ENCODE measurements at places on chromosomes 11 and 22.
A peak's percentile ranks its signal among the peaks of the same experiment; 100 is the strongest.

DNA sequence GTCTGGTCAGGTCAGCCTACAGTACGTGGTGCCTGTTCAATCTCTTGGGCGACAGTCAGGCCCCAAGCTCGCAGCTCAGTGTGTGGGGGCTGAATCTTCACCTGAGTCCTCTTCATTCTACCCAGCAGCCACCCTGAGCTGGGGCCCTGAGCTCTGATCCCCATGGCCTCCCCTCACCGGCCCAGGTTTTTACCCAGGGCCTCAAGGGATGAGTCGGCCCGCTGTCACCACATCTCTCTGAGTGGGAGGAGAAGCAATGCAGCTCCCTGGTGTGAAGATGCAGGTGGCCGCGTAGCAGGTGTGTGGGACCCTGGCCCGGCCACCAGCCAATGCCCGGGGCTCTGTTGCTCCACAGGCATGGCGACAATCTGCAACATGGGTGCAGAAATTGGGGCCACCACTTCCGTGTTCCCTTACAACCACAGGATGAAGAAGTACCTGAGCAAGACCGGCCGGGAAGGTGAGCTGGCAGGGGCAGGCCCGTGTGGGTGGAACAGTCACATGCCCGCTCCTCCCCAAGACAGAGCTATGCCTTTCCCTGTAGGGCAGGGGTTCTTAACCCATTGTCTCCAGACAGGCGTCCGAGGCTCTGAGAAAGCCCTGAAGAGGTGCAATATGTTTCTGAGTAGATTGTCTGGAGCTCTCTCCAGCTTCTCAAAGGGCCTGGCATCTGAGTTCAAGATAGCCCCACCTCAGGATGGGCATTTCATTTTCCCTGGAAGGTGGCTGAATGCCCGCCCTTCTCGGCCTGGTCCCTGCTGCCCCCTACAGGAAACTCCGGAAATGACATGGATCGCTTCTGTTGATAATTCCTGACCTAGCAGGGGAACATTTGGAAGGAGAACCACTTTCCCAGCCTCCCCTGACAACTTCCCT, 26.9 kb downstream of the POLR3H start:
- peak; percentile 82 for DNase-seq

DNA sequence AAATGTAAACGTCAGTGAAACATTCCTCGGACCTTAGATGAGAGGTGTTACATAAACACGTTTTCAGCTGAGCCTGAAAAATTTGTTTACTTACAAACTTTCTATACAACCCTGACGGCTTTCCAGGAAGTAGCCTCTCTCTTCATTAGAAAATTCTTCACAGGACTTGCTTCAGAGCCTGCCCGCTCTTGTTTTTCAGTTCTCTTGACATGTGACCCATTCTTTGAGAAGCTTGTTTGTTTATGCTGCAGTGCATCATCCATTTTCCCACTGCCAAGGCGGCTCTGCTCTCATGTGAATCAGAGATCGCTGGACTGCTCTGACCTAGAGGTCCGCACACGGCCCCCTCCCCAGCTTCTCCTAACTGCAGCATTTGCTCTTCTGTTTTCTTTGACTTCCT, 47.9 kb upstream of the ARHGAP42 start:
- no peak for DNase-seq

DNA sequence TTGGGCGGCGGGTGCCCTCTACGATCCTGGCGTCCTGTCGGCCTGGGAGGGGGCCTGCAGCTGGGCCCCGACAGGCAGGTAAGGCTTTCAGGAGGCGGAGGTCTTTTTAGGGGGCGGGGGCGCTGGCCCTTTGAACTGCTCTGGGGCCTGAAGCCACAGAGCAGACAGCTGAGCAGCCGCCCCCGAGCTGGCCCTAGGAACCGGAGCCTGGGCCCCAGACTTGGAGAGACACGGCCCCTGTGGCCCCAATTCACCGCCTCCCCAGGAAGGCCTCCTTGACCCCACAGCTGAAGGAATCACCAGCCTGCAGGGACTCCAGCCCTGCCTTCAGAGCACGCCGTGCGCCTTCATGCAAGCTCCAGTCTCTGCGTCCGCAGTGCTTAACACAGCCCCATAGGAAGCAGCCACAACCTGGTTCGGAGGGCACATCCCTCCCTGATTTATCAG, 618 bp upstream of the CERK start:
- peak; percentile 16 for DNase-seq

DNA sequence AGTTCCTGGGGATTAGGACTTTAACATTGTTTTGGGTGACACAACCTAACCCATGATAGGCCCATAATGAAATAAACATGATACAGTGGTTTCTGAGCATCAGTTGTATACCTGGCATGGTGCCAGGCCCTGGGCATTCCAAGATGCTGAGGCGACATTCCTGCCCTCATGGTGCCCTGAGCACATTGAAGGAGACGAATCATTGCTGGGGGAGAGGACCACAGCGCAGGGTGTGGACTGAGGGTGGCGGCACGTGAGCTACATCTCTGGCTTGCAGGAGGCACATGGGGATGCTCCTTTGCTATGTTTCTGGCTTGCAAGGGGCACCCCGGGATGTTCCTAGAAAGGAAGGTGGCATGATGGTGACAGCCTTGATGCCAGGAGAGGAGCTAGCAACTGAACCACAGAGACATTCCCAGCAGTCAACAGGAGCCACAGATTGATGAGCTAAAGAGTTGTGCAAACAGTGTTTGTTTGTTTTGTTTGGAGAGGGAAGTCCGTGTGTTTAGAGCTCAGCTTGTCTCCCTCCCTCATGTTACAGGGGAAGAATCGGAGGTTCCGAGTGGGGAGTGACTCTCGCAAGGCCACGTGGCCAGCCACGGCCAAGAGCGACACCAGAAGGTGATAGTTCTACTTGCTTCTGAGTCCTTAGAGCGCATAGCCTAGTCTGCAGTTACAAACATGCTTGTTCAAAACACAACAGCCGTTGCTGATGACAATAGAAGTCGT, 106.4 kb downstream of the MIAT start:
- no peak for DNase-seq

- no peak for DNase-seq
Measured at GRCh38 chr22:48370508-48371325, 1457.0 kb downstream of the BRD1 start.

GRCh38 chr11:125175896-125176575, 11.5 kb downstream of the PKNOX2 start:
- no peak for DNase-seq

GRCh38 chr11:14669499-14669898, 25.9 kb downstream of the PDE3B start:
- DNase-seq: no peak

GRCh38 chr11:36596880-36597279, 1.2 kb downstream of the RAG2 start:
- no peak for DNase-seq

DNA sequence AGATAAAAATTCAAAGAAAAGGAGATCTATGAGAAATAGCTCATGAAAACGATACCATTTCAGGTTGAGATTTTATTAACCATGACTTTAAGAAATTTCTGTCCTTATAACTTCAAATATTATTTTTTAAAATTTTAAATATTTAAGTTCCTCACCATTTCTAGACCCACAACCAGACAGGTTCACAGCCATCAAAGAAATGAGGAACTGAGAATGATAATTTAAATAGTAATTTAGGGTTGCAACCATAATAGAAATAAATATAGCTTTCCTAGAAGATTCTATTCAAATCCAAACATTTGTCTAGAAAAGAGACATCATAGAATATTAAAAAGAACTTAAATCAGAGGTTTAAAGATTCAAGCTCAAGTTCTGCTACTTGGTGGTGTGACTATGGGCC, 5.9 kb upstream of the VWA5A start:
- no peak for DNase-seq

DNA sequence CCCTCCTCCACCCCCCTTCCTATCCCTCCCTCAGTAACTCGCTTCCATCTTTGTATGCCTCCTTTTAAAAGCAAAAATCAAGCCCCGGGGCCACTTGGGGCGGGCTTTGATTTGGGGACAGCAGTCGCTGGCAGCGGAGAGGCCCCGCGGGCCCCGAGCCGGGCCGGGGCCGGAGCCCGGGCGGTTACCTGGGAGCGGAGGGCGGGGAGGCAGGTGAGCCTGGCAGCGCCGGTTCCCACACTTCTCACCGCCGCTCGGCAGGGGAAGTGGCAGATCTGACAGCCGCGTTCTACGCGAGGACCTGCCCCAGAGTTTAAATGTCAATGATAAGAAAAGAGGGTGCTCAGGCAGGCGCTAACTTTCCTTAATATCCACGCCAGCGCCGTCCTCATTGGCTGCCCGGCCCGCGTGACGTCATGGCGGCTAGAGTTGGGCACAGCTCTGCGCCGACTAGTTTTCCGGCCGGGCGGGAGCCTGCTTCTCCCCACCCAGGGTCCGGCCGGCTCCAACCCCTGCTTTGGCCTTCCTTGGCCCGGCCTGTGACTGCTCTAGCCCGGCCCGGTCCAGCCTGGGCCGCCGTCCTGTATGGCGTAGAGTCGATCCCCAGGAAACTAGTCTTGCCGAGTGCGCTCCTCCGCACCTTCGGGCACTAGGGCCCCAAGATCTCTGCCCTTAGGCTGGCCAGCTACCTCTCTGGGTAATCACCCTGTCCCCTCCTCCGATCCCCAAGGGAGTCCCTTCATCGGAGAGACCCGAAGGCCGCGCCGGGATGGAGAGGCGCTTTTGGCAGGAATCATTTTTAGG, 6.7 kb upstream of the PAX6 start:
- no peak for DNase-seq

DNA sequence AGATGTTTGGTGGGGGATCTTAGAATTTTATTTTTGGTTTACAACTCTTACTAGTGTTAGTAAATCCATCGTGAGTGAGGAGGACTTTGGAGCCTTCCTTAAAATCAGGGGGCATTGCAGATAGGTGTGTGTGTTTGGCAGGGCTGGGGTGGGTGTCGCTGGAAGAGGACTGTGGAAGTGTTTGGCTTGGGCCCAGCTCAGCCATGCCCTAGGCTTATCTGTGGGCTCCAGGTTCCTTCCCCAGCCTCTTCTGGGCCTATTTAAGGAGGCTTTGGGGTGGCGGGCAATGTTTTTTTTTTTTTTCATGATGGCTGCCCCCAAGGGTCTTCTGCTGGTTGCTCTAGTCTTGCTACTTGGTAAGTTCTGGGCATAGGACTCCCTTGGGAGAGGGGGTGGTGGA, 22.1 kb downstream of the MTFP1 start:
- no peak for DNase-seq

GRCh38 chr11:117970400-117971024, 15.7 kb upstream of the IL10RA start:
- DNase-seq: no peak

GRCh38 chr11:69981119-69981784, 96.9 kb upstream of the ANO1 start:
- DNase-seq: no peak

DNA sequence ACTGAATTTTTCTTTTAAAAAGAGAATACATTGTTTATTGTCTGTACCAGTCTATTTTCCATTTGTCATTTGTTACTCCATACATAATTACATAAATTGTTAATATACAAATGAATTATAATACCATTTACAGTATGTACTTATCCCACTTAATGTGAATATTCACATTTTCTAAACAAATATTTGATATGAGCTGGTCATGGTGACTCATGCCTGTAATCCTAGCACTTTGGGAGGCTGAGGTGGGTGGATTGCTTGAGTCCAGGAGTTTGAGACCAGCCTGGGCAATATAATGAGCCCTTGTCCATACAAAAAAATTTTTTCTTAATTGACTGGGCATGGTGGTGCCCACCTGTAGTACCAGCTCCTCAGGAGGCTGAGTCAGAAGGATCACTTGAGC, 6.8 kb downstream of the SC5D start:
- DNase-seq: no peak

GRCh38 chr22:39688186-39688785, 117.7 kb downstream of the CACNA1I start:
- no peak for DNase-seq

- DNase-seq: no peak
Measured at GRCh38 chr22:24108073-24108472, 73.2 kb upstream of the SUSD2 start.

- no peak for DNase-seq
Measured at GRCh38 chr11:85801527-85801926, 9.4 kb downstream of the SYTL2 start.

- DNase-seq: no peak
Measured at GRCh38 chr22:26648528-26649388, 8.6 kb upstream of the MIAT start.

GRCh38 chr11:69702239-69702691, 1.6 kb downstream of the FGF19 start:
- no peak for DNase-seq

DNA sequence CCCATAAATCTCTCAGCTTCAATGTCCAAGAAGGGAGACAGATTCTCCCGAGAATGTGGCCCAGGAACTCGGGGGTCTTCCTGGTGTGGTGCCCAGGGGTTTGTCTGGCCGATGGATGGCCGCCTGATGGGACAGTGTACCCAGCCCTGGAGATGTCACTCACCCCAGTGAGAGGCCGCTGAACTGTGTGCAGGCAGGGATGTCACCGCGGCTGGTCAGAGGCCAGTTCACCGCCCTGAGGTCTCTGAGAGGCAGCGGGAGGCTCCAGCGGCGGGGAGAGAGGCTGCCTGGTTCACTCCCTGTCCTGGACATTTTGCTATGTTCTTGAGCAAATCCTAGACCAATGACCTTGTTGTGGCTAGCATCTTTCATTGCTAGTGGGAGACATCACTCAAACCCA, 1349.5 kb downstream of the BRD1 start:
- DNase-seq: no peak

DNA sequence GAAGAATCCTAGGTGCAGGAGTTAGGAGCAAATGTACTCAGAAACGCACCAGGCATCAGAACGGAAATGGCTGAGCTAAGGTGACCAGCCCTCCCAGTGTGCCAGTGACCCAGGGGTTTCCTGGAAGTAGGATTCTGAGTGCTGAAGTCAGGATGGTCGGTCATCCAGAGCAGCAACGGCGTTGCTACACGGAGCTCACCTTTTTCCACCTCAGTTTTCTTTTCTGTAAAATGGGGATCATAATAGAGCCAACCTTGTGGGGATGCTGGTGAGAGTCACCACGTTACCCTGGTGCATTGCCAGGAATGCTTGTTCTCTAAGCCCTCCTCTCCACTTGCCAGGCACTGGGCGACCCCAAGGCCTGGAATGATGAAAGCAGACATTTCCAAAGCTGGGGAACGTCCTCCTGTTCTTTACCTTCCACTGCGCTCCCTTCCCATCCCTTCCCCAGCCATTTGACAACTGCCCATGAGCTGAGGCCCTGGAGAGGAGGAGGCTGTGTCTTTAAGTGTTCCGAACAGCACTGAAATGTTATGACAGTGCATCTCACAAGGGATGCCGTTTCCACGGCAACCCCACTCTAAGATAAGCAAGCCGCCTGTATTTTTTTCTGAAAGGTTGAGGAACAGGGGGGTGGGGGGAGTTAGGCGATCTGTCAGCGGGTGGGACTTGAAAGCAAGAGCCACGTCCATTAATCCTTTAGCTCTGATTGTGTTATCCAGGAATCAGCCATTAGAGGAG, 66.8 kb downstream of the TSPAN18 start:
- no peak for DNase-seq

All from mesothelial cell of epicardium (in vitro differentiated cells).